T-helper 2 cell (primary cell): ENCODE measurements at places on chromosomes 12 and 14.

- DNase-seq, result no peak
Observed at GRCh38 chr12:120353556-120354317, 15.2 kb downstream of the MSI1 start.

GRCh38 chr12:131367983-131368667 lies 342.8 kb upstream of the SFSWAP start:
- no peak for DNase-seq

DNA sequence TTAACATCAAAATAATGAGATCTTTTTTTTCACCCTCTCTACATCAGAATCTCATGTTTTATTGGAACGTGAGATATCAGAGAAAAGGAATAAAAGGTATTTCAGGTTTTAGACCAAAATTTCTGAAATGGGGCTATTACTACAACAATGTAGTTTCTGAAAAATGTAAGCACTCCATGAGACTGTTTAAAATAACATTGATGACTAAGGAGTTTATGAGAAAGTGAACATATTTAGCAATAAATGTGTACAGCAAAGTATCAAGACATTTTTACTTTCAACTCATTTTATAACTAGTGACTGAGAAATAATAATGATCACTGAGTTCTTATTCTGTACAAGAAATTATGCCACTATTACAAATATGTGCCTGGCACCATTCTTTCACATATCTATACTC lies 39.3 kb upstream of the ABCC9 start:
- no peak for DNase-seq

GRCh38 chr14:32940711-32941667 lies 2.3 kb downstream of the NPAS3 start:
- DNase-seq, result no peak

- no peak for DNase-seq
Observed at GRCh38 chr14:85824526-85824925, 294.6 kb downstream of the FLRT2 start.

DNA sequence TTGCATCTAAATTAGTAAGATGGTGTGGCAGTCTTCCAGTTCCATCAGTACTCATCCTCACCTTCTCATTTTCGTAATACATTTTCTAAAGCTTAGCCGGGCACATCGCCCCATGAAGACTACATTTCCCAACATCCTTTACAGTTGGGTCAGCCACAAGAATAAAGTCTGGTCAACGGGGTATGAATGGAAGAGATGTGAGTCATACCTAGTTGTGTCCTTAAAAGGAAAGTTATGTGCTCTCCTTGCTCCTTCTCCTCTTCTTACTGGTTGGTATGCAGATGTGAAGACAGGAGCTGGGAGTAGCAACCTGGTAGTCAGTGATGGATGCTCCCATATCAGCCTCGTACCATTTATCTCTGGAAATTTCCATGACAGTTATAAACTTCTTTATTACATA lies 35.9 kb upstream of the EGLN3 start:
- DNase-seq, result no peak

- DNase-seq, result no peak
Observed at GRCh38 chr14:102625564-102626296, 33.3 kb downstream of the RCOR1 start.

DNA sequence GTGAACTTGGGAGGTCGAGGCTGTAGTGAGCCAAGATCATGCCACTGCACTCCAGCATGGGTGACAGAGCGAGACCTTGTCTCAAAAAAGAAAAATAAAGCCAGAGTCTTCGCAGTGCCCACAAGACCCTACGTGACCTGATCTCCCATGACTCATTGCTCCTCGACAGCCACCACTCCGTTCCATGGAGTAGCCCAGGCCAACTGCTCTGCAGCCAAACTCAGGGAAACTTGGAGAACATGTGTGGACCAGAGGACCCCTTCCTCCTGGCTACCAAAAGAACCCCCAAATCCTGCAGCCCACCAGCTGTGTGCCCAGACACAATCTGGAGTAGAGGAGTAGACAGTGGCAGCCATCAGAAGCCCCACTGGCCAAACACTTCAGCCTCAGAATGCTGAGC lies 32.1 kb upstream of the PPP2R5C start:
- no peak for DNase-seq

GRCh38 chr12:103558879-103559278 lies 28.2 kb upstream of the STAB2 start:
- DNase-seq, result no peak

DNA sequence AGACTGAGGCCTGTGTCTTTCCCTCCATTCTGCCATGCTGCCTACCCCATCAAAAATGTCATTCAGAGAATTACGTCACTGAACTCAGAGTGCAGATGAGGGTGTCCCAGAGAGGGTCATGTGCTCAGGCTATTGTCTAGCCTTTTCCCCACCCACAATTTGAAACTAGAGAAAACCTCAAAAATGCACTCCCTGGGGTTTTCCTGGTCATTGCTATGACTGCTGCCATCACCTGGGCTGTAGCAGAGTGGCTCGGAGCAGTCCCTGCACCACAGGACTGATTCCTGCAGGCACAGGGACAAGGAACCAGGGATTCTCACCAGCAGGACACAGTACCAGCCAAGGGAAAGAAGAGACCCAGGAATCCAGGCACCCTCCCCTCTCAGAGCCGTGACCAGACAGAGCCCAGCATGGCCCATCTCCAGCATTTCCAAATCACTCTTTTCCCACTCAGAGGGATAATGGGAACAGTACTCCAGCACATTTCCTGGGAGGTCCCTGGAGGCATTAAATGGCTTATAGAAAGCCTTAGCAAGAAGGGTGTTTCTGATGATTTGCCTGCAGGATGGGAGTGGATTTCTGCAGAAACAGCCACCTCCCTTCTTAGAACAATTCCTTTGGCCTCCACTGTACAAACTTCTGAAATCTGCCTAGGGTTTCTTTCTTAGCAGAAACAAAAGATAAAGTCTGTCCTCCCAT lies 45.9 kb downstream of the VWF start:
- DNase-seq, result no peak

DNA sequence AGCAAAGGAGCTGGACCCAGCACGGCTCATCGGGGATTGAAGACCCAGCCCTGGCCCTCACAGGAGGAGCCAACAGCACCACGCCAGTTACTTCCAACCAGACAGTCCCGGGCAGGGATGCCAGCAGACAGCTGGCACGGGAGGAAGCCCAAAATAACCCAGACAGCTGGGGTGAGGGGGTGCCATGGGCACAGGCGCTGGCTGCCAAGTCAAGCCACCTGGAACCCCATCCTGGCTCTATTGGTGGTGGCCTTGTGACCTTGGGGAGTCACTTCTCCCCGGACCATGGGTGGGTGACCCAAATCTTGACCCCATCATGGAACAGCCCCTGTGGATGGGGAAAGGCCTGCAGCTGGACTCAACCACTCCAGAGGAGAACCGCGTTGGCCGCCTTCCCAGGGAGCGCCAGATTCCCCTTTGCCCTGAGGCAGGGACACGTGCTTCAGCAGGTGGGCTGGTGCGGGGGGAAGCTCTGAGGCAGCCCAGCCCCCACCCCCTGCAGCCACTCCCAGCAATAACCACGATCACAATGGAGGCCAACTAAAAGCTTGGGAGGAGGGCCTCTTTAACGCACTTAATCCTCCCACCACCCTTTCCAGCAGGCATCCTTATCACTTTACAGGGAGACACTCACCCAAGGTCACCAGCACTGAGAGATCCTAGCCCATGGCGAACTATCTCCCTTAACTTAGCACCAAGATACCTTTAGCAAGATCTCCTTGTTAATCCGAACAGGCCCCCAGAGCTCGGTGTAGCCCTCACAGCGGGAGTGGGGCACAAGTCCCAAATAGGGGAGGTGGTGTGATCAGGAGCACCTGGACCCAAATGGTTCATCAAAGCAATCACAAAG lies 4.7 kb upstream of the RHOF start:
- DNase-seq, result no peak

GRCh38 chr14:83714151-83714550 lies 1815.8 kb upstream of the FLRT2 start:
- no peak for DNase-seq
